ENCODE measurements at places on chromosomes 5 and 9.

GRCh38 chr5:113807427-113807991, 294.0 kb downstream of the YTHDC2 start:
- DNase-seq, result no peak

- no peak for DNase-seq
Measured at GRCh38 chr5:126769703-126770102, 7.2 kb upstream of the LMNB1 start.

- DNase-seq, result no peak
Measured at GRCh38 chr5:111235635-111236034, 11.5 kb downstream of the CAMK4 start.

- no peak for DNase-seq
Measured at GRCh38 chr5:31096238-31096865, 97.1 kb upstream of the CDH6 start.

DNA sequence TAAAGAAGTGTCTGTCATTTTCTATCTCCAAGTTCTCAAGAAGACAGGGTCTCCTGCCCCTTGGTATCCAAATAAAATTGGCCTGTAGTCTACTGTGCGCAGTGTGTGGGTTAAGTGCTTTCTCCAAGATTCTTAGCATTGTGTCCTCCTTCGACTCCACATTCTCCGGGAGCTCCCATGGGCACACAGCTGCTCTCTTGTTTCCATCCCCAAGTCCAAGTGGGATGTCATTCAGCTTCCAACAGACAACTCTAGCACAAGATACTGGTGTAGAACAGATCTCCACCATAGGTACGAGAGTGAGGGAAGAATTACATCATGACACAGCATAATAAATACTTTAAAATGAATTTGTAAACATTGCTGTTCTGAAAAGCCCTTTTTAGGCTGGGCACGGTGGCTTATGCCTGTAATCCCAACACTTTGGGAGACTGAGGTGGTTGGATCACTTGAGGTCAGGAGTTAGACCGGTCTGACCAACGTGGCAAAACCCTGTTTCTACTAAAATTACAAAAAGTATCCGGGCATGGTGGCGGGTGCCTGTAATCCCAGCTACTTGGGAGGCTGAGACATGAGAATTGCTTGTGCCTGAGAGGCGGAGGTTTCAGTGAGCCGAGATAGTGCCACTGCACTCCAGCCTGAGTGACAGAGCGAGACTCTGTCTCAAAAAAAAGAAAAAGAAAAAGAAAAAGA, 196.2 kb downstream of the C9orf152 start:
- no peak for DNase-seq

- DNase-seq, result peak; percentile 14
Measured at GRCh38 chr5:155091768-155092717, 78.5 kb downstream of the KIF4B start.

DNA sequence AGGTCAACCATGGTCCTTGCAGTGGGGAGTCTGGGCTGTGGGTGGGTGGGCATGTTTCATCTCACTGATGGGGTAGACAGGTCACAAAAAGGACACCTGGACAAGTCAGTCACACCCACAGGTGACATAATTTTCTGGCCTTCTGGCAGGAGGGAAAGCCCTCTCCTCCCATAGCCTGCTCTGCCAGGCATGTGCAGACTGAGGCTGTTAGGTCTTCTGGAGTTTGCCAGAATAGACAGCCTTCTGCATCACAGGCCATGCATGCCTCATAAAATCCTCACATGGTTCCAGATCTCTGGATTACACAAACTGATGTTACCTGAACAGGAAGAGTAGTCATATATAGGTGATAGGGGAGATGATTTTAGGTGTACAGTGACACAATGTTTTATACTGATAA, 49.1 kb downstream of the ARHGAP26 start:
- no peak for DNase-seq

DNA sequence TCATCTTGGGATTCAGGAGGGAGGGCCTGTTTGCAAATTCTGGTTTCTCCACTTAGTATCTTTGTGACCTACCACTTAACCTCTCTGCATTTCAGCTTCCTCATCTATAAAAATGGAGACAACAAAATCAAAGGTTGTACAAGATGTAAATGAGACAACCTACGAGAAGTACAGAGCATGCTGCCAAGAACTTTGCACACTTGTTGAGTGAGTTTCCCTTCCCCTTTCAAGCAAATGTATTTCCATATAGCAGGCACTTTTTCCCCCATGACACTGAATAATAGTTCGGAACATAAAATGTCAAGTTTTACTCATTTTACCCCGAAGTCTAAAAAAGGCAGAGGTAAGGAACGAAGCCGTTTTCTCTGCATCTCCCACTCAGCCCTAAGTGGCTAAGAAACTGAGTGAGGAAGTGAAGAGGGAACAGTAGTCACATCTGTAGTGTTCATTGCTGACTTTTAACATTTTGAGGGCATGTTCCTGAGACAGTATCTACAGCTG, 159.0 kb downstream of the TLE1 start:
- no peak for DNase-seq
